ENCODE measurements at places on chromosomes 3 and 15.

DNA sequence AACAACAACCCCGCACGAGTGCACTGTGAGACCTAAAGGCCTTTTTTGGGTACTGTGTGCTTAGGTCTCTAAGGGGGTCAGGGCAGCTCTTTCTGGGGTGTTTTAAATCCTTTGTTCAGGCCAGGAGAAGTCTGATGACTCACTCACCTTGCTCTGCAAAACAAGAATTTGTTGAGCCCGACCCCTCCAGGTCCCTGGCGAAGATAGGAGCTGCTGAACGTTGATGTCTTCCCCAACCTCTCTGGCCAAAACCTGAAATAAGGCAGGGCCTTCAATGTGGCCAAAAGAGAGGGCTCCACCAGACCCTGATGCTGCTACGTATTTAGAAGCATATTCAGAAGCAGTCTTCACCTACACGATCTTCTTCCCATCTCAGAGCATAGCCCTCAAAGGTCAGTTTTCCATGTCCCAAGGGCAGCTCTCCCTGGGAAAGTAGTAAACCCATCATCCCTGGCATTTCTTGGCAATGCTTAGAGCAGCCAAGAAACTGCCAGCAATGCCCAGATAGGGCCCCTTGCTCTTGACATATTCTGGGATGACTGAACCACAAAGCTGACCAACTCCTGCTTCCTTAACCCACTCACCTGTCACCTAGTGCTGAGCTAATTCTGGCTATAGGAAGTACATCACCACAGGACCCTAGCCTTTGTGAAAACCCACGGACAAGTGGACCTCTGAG, 27.1 kb downstream of the CCDC13 start:
- no peak for DNase-seq

- no peak for DNase-seq
Measured at GRCh38 chr15:52667597-52667996, 11.6 kb downstream of the ATOSA start.

- DNase-seq = no peak
Measured at GRCh38 chr3:150035301-150035779, 64.6 kb upstream of the PFN2 start.

GRCh38 chr15:58697220-58697619, 52.3 kb downstream of the ADAM10 start:
- DNase-seq = no peak

GRCh38 chr3:128748557-128748956, 22.6 kb downstream of the RAB7A start:
- no peak for DNase-seq

- no peak for DNase-seq
Measured at GRCh38 chr3:60391292-60391691, 860.0 kb downstream of the FHIT start.

GRCh38 chr15:68808091-68808490, 12.6 kb downstream of the ANP32A start:
- DNase-seq = no peak

DNA sequence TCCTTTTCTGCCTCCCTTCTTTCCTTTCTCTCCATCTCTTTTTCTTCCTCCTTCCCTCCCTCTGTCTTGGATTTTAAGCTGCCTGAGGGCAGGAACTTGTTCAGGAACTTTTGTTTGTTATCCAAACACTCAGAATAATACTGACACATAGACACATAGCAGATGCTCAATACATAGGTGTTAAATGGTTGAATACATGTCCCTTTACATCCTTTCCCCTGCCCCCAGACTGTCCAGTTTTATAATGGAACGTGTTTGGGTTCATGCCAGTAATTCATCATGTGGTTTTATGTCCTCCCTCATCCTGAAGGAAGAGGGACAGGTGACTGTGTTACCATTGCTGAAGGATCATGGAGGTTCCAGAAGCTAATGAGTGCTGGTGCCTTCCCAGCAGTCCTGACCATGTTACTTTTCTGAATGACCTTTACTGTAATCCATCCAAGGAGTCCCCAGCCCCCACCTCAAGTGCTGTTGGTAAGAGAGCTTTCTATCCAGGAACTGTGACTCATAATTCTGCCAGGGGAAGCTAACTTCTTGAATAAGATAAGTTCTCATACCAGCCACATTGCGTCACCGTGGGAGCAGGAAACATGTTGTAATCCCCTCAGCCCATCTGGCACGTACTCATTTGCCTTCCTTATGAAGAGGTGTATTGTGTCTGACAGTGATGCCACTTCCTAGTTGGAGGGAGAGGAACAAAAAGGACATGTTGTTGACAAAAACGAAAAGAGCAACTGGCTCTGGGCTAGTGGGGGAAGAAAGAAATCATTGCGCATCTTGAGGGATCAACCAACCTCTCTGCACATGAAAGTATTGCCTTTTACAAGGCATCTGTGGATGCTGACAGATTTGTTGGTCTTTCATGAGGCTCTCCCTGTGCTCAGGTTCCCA, 52.4 kb downstream of the IL1RAP start:
- peak; percentile 90 for DNase-seq

- no peak for DNase-seq
Measured at GRCh38 chr3:112379020-112379690, 46.2 kb downstream of the CD200 start.

GRCh38 chr15:66650433-66650832, 51.6 kb upstream of the SMAD6 start:
- no peak for DNase-seq

GRCh38 chr3:133058831-133059230, 20.6 kb downstream of the TMEM108 start:
- no peak for DNase-seq

DNA sequence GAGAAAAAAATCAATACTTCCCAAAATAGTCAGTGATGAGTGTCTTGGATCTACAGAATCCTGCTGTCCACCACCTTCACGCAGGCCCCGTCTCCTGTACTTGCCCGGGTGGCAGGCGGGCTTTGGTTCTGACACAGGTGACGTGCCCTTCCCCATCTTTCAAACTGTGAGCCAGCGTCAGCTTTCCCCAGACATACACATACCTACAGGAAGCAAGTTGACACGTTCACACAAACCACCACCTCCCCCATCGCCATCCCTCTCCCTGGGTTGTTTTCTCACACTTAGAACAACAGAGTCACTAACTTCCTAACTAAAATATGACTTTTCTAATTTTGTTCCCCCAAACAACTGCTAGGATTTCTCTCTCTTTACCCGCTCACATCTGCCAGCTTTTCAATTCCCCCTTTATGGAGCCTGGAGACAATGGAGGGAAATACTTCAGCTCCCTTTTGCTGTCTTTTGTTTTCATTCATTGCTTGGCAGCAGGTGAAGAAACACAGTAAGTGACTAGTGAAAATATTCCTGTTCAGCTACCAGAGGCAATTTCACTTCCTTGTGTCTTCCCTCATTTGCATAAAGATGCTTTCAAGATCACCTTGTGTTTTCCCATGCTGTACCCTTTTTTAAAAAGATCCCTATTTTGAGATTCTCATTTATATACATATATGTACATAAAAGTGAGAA, 248.3 kb downstream of the SLCO3A1 start:
- DNase-seq = no peak

GRCh38 chr3:190261740-190262139, 60.5 kb downstream of the CLDN1 start:
- no peak for DNase-seq

DNA sequence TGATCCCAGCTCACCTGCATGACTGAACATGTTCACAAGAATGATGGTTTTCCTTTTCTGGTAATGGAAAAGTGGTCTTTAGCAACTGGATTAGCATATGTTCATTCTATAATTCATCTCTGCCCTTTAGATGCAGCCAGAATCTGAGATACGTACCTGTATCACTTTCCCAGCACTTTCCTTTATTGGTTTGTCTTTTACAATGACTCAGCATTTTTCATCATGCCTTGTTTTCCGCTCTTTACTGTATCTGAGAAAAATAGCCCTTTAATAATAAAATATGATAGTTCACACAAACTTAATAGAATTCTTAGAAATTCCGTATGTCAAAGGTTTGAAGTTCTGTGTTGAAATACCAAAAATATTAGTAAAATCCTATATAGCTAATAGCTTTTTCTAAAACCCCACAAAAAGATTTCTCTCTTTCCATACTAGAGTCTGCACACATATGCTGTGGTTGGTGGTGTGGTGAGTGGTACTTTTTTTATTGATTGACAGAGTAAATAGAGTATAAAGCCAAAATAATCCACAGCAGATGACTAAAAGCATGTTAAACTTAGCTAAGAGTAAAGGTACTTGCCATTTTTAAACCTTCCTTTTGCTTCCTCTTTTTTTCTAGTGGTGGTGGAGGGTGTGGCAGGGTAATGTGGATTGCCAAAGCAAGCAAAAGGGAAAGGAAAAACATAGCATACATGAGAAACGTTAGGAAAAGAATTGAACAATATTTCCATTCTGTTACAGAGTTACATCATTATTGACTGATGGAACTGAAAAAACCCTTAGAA, 328.9 kb upstream of the RBMS3 start:
- no peak for DNase-seq

GRCh38 chr3:117691526-117691925, 981.9 kb downstream of the TUSC7 start:
- DNase-seq = no peak

GRCh38 chr15:39364721-39365120, 216.2 kb upstream of the THBS1 start:
- no peak for DNase-seq

GRCh38 chr3:8952130-8952529, 11.1 kb downstream of the RAD18 start:
- no peak for DNase-seq

- no peak for DNase-seq
Measured at GRCh38 chr3:134423153-134423552, 48.9 kb upstream of the AMOTL2 start.

DNA sequence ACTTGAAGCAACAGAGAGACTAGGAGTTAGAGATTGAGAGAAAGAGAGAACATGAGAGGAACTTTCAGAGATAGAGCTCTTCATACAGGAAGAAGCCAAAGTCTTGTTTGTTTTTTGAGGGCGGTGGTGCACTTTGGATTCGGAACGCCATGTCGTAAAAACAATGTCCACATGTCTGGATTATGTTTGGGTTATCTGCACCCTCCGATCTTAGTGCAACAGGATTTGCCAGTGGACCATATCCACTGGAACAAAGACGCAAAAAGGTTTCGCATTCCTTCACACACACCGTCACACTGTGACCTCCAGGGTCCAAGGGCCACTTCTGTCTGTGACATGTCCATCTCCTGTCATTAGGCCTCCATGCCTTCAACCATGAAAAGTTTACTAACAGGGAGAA, 141.8 kb upstream of the ATP11B start:
- DNase-seq = no peak

GRCh38 chr3:132898141-132898540, 140.1 kb upstream of the TMEM108 start:
- no peak for DNase-seq

DNA sequence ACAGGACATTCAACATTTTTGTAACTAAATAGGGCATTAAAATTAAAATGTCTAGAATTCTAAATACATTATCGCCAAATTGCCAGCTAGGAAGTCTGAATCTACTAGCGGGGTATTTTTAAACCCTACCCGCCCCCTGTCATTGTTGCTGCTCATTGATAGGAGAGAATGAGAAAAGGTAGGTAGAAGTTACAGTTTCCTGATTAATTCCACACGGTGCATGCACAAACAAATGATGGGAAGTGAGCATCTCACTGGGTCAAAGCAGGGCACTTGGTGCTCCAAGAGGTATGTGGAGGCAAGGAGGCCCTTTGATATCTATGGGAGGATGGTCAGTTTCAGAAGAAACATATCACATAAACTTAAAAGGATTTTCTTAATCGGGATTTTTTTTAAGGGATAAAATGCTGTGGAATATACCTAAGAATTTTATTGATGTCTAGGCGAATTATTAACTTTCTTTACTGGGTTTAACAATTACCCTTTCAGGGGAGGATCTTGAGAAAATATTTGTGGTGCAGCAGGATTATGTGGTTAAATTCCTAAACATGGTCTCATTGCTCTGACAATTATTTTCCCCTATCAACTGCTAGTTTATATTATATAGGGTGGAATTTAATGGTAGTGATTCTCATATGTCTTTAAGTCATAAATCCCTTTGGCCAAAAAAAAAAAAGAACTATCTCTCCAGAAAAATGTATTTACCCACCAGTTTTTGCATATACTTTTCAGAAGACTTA, 236.0 kb upstream of the GOLGA6L4 start:
- no peak for DNase-seq

GRCh38 chr15:59632714-59633113, 21.1 kb downstream of the GCNT3 start:
- DNase-seq = no peak

- no peak for DNase-seq
Measured at GRCh38 chr3:108757404-108757982, at the start of gene RETNLB. Gene RETNLB, minus strand, starts transcription at chr3:108757410. Its CDS starts 225 bp downstream, at chr3:108757185.

DNA sequence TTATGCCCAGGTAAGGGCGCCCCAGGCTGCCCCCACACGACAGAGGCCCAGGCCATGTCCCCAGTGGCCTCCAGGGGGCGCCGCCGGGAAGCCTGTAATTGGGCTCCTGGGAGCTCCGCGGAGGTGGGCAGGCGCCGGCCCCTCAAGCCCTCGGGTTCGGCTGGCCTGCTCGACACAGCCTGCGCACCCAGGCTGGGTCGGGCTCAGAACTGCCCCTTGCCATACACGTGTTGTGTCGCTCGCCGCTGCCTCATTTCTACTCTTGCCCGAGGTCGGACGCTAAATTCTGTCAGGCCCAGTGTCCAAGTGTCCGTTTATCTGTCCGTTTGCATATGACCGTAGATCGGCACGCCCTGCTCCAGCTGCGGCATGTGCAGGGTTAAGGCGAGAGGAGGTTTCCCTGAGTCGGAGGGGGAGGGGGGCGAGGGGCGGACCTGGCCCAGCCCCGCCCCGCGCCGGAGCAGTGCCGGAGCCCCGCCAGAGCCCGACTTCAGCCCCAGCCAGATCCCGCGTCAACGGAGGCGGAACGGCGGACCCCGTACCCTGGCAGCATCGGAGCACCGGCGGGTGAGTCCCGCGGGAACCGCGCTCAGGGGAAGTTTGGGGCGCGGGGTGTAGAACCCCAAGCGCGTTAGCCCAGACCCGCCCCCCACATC, at the start of gene KLHDC8B:
KLHDC8B (plus strand) TSS at position 480 of the 656 bp plus-strand sequence. CDS start 1,172 bp downstream, outside the sequence.
- peak; percentile 83 for DNase-seq

DNA sequence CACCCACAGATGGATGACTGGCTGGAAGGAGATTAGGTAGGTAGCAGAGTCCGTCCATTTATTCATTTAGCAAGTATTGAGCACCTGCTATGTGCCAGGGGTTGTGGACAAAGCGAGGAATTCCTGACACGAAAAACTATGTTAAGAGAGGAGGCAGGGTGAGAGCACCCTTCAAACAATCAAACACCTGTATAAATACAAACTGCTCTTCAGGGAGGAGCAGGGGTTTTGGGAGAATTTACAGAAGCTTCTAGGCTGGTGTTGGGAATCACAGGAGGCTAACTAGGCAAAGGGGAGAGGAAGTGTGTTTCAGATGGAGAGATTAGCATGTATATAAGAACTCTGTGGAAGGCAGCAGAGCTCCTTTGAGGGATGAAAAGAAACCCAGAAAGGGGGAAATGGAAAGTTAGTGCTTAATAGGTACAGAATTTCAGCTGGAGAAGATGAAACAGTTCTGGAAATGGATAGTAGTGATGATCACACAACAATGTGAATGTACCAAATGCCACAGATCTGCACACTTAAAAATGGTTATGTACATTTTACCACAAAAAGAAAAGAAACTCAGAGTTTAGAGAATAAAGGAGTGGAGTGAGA, 805 bp upstream of the SEC22C start:
- no peak for DNase-seq

GRCh38 chr3:50003216-50003615, 63.3 kb downstream of the RBM6 start:
- no peak for DNase-seq

GRCh38 chr3:146503461-146504202, 34.3 kb upstream of the PLSCR2 start:
- DNase-seq = peak; percentile 43
